ENCODE measurements at places on chromosomes 1 and 21. TPM values are rescaled to one million over a fixed set of nuclear protein-coding genes. Genes with fewer than 3 reads are reported as not detected.
A peak's percentile ranks its signal among the peaks of the same experiment; 100 is the strongest.

TSPAN1 gene
- 1,136 TPM for total RNA-seq

TNFRSF4 gene
- total RNA-seq = 2.3 TPM

SLC35F3 gene
- total RNA-seq = 0.13 TPM

GRCh38 chr1:235024711-235025421, 103.8 kb downstream of the TOMM20 start:
- H3K36me3 ChIP-seq = no peaks in the 10 kb centered on the region
- H3K27me3 ChIP-seq = no peaks in the 10 kb centered on the region
- H3K4me1 ChIP-seq = peaks cover 8% of the 10 kb centered on the region
- no peak for DNase-seq
- H3K27ac ChIP-seq = no peak overlapping the region

CYP4X1 gene
- 0.57 TPM for total RNA-seq

LCE1A gene
- not detected for total RNA-seq

- no peaks in the 10 kb centered on the region for H3K36me3 ChIP-seq
- no peak for DNase-seq
Measured at GRCh38 chr1:226305184-226305583, 3.8 kb downstream of the LIN9 start.

CD2 gene
- total RNA-seq = 2.9 TPM

DNA sequence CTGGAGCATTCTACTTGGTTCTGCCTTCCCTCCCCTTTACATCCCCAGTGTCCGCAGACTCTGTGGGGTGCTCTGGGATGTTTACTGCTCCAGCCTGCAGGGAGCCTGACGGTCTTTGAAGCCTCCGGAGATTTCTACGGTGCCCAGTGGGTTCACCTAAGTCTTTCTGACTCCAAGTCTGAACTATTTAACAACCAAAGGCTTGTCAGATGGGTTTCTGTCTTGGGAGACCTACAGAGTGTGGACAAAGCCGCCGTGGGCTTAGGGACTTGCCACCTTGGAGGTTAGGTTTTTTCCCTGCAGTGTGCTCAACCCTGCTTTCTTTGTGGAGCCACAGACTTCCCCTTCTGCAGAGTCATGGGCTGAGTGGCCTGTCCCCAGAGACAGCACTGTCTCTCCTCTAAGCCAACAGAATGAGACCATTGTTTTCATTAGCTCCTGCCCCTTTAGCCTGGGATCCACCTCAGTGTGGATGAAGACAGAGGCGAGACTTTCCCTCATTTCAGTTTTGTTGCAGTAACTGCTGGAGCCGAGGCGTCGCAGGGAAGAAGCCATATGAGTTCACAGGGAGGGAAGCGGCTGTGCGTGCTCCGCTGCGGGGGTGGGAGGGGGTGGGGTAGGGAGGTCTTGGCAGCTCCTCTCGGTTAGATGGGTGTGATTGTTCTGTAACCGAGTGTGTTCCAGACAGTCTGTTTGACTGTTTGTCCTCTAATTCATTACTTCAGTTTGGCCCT, 120.7 kb downstream of the CNIH3 start:
- no peak overlapping the region for H3K27ac ChIP-seq
- no peaks in the 10 kb centered on the region for H3K36me3 ChIP-seq
- no peaks in the 10 kb centered on the region for H3K27me3 ChIP-seq
- no peak overlapping the region for H3K4me3 ChIP-seq
- no peaks in the 10 kb centered on the region for H3K4me1 ChIP-seq

DNA sequence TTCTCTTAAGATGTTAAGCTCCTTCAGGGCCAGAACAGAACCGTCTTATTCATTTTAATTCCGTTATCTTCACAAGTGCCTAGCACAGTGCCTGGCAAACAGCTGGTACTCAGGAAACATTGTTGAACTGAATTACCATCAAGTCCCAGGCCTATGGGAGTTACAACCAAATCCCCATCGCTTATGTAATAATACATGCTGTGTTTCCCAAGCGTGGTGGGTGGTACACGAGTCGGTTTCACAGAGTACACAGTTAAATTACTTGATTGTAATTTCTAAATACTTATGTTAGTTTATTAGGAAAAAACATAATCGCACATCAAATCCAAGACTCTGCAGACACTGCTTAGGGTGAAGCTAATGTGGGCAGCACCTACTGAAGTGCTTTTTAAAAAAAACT, 1.0 kb downstream of the ANGEL2 start:
- peak overlapping the region; percentile 93 for H3K4me3 ChIP-seq
- peak; percentile 22 for DNase-seq
- peak overlapping the region; percentile 95 for H3K27ac ChIP-seq
- no peaks in the 10 kb centered on the region for H3K36me3 ChIP-seq

DYRK1A gene
- 57.5 TPM for total RNA-seq

DNA sequence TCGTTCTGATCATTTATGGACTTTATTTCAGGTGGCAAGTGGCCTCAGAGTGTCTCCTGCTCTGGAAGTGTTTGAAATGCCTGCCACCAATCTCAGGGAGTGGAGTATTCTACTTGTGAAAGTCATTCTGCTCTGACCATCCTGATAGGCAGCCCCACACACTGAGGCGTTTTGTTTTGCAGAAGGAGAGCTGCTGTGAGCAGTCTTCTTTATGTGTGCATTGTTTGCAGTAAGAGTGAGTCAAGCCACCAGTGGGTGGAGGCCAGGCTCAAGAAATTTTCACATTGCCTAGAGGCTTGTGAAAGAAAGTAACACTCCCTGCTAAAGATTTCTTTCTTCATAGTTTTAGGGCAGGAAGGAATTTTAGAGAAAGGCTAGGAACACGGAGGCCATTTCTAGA, 204.4 kb downstream of the SLC35F3 start:
- H3K27ac ChIP-seq = no peak overlapping the region
- no peaks in the 10 kb centered on the region for H3K4me1 ChIP-seq
- H3K27me3 ChIP-seq = no peaks in the 10 kb centered on the region

DNA sequence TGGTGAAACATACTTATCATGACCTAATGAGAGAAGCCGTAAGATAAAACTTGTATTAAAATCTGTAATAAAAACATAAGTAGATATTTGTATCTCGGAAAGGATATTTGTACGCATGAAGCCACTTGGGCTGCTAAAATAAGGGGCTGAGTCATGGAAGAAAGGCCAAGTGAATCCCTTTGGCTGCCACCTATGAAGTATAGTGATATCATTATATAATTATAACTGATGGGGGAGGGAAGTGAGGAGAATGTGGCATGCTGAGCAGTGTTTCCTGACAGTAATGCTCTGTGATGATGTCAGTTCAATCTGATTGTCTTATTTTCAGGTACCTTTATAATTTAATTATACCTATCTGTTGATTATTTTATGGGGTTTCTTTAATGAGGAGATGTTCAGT, 13.6 kb downstream of the RWDD3 start:
- no peaks in the 10 kb centered on the region for H3K4me1 ChIP-seq
- H3K27me3 ChIP-seq = no peaks in the 10 kb centered on the region
- no peak overlapping the region for H3K27ac ChIP-seq
- no peak overlapping the region for H3K4me3 ChIP-seq
- no peak for DNase-seq

DNA sequence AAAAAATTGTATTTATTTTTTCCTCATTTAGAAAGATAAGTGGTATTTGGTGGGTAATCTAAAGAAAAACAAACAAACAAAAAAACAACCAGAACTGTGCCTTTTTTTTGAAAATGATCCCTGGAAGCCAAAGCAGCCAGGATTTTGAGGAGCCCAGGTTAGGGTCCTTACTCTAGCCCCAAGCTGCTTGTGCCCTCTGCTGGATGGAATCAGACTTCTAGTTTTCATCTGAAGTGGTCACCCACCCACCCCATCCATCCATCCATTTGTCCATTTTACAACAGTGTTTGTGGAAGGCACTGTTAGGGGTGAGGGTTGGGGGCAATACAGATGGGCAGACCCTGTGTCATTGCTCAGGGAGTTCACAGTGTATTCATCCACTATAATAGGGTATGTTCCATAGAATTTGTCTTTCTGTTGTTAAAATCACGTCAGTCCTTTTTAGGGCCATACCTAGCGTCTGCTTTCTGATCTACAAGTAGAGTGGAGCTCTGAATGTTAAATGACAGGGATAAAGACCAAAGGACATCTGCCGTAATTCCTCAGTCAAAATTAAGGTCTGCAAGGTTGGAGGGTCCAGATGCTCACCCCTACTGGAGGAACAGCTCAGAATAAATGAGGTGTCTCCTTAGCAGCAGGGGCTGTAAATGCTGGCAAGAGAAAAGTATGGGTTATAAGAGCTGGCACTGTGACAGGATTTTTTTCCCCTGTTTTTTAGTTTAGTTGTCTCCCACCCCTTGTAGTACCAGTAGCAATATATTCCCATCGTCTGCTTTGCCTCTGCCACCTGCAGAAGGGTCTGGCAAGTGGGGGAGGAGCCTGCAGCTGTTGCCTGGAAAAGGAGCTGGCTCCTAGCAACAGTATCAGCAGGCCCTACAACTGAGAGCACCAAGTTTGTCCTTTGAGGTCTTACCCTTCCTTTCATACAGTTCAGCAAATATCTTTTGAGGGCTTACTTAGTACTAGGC, 3.2 kb downstream of the LRRC42 start:
- H3K4me3 ChIP-seq = no peak overlapping the region
- DNase-seq = peak; percentile 29
- peaks cover 3% of the 10 kb centered on the region for H3K4me1 ChIP-seq
- no peaks in the 10 kb centered on the region for H3K27me3 ChIP-seq

GRCh38 chr1:204072931-204073836, at the start of gene SOX13:
TSS of gene SOX13 (plus strand) at chr1:204073115. CDS start at chr1:204112916, 39,801 bp downstream.
- H3K4me3 ChIP-seq = peak within 1 kb of the TSS; percentile 54
- peak within 1 kb of the TSS; percentile 94 for H3K27ac ChIP-seq
- no peaks in the 10 kb centered on the region for H3K36me3 ChIP-seq
- peak; percentile 94 for DNase-seq

DNA sequence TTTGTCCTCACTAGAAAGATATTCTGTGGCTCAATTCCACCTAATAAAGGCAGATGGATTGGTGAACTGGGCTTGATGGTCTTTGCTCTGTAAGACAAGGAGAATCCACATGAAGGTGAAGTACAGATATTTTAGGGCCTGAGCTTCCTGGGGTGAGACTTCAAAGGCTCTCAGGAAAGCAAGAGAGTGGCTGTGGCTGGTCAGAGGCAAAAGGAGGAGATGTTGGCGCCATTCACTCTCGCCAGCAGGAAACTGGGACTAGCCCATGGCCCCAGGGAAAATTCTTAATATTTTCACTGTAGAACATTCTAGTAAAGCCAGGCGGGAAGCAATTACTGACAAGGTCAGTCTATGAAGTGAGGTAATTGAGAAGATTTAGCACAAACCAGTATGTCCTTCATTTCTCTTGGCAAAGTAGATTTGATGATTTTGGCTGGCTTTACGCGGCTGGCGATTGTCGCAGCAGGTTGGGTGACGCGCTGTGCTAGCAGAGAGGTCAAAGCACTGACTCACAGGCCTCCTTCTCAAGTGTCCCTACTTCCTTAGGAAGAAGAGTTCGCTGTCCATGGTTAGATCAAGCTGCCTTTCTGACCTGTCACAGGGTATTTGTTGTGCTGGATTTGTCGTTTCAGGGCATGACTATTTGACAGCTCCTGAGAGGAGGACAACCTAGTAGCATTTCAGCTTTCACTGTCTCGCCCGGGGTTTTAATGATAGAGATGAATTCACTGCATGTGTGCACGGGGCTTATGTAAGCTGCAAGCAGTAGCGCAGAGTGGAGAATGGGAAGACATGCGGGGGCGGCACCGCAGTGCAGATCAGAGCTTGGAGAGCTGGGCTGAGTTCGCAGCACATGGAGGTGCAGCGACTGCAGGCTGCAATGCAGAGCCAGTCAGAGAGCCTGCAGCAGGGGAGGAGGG, 32.7 kb downstream of the XCL1 start:
- H3K36me3 ChIP-seq = no peaks in the 10 kb centered on the region
- no peak overlapping the region for H3K27ac ChIP-seq
- H3K4me3 ChIP-seq = no peak overlapping the region
- no peaks in the 10 kb centered on the region for H3K27me3 ChIP-seq

LENEP gene
- total RNA-seq = not detected

GRCh38 chr1:211305044-211305443, 21.6 kb upstream of the TRAF5 start:
- no peaks in the 10 kb centered on the region for H3K27me3 ChIP-seq
- H3K36me3 ChIP-seq = no peaks in the 10 kb centered on the region
- no peak overlapping the region for H3K27ac ChIP-seq
- H3K4me1 ChIP-seq = no peaks in the 10 kb centered on the region

DNA sequence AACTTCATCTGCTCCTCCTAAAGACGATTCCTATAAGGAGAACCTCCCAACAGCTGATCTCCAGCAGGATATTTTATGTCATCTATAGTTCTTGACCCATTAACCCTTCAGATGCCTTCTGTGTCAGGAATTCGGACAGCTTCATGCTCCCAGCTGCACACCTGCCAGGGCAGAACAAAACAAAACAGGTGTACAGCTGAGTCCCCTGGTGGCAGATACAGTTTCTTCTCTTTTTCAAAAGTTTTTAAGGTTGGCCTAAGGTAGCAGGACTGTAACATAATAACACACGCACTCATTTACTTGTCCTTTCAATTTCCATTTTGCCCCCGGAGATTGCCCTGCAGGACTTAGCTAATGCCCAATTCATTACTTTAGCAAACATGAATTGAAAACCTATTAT, 218.3 kb downstream of the S1PR1 start:
- H3K27me3 ChIP-seq = no peaks in the 10 kb centered on the region
- no peak overlapping the region for H3K4me3 ChIP-seq
- DNase-seq = no peak
- H3K27ac ChIP-seq = no peak overlapping the region

DNA sequence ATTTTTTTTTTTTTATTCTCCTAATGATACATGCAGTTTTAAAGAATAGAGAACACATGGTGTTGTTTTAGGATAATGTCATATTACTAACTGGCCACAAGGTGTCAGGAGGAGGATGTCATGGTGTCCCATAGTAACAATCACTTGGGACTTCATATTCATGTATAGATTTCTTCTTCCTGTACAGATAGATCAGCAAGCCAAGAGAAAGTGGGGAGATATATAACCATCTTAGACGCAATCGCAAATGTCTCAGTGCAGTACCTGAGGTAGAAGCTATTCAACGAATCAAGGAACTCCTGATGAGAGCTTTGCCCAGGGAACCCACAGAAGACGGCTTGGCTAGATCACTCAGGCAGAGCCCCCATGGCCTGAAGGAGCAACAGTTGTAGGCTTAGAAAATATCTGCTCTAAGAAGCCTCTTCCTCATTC, 12.3 kb downstream of the OR2T11 start:
- H3K27me3 ChIP-seq = no peaks in the 10 kb centered on the region
- DNase-seq = no peak

DNA sequence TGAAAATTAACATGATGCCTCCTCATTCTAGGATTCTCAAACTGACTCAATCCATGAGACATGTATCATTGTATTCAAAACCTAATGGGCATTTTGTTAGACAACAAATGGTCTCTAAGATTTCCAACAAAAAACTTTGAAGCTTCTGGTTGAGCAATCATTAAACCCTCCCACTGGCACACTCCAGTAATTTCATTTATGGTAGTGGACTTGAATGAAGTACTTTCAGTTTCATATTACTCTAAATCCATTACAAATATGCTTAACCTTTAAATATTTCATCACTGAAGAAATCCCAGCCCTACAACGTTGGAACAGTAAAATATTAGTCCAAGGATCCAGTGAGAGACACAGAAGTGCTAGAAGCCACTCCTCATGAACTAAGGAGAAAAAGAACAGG, 43.5 kb downstream of the GBP6 start:
- DNase-seq = no peak
- H3K27me3 ChIP-seq = no peaks in the 10 kb centered on the region
- H3K36me3 ChIP-seq = no peaks in the 10 kb centered on the region
- H3K4me1 ChIP-seq = no peaks in the 10 kb centered on the region

TFF3 gene
- total RNA-seq = 4,154 TPM

ITGB3BP gene
- total RNA-seq = 19.7 TPM

- peaks cover 25% of the 10 kb centered on the region for H3K36me3 ChIP-seq
- no peak overlapping the region for H3K27ac ChIP-seq
- no peaks in the 10 kb centered on the region for H3K27me3 ChIP-seq
Measured at GRCh38 chr21:42544544-42544943, 30.9 kb downstream of the SLC37A1 start.

Data from colonic mucosa (tissue), 4 donors.